ENCODE measurements at places on chromosomes 2 and 18. TPM values are rescaled to one million over a fixed set of nuclear protein-coding genes. Genes with fewer than 3 reads are reported as not detected.

DNA sequence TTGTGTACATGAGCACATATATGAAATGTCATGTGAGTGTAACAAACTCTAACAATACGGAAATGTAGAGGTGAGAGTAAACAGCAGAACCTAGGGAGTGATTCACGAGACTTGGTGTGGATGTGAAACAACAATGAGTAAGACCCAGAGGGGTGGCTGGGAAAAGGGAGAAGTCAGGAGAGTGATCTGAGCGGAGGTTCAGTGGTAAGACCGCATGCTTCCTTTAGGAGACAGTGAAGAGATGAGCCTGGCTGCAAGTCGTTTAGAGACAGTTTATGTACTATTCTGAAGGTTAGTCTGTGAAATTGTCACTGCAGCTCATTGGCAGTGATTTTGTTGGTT lies 150.6 kb downstream of the PRPF40A start:
- H3K27me3 ChIP-seq, result no peaks in the 10 kb centered on the region
- no peak overlapping the region for H3K27ac ChIP-seq
- no peaks in the 10 kb centered on the region for H3K36me3 ChIP-seq
- no peak for DNase-seq

- H3K27me3 ChIP-seq, result no peaks in the 10 kb centered on the region
- H3K36me3 ChIP-seq, result no peaks in the 10 kb centered on the region
- no peak overlapping the region for H3K27ac ChIP-seq
- H3K4me1 ChIP-seq, result no peaks in the 10 kb centered on the region
Observed at GRCh38 chr18:31718386-31718785, 34.0 kb upstream of the B4GALT6 start.

DNA sequence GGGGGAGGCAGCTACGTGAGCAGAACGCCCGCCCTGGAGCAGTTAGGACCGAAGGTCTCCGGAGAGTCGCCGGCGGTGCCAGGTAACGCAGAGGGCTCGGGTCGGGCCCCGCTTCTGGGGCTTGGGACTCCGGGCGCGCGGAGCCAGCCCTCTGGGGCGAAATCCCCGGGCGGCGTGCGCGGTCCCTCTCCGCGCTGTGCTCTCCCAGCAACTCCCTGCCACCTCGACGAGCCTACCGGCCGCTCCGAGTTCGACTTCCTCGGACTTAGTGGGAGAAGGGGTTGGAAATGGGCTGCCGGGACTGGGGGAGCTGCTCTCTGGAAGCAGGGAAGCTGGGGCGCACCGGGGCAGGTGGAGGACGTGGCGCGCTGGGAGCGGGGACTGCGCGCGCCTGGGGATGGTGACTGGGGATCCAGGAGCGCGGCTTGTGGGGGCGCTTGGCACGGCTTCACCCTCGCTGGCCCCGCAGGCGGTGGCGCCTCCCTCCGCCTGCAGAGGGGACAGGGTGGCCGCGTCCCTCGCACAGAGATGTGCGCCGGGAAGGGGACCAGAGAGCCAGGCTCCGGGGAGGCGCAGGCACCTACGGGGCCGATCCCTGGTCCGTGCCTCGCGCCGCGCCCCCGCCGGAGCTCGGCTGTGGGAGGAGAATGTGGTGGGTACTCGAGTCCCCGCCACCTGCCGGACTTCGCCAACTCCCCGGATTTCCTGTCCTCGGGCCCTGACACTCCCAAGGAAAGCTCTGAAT lies 688 bp downstream of the CDH20 start:
- no peak for DNase-seq
- no peaks in the 10 kb centered on the region for H3K36me3 ChIP-seq
- no peak overlapping the region for H3K27ac ChIP-seq
- H3K27me3 ChIP-seq, result peaks cover 49% of the 10 kb centered on the region

DNA sequence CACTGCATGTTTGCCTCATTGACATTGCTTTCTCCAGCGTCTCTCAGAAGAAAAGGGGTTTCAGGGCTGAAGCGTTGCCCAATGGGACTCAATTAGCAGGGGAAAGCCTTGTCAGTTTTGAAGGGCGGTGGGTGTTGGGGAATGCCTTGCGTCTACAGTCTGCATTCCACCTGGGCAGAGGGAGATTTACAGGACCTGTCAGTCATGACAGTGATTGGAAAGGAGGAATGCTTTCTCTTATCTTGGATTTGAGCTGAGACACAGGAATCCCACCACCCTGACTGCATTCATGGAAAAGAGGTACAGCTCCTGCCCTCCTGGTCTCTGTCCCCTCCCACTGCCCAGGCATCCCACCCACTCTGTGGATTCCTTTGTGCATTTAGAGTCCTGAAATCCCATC lies 123.9 kb downstream of the ACKR3 start:
- H3K4me3 ChIP-seq, result no peak overlapping the region
- no peak overlapping the region for H3K27ac ChIP-seq
- H3K27me3 ChIP-seq, result no peaks in the 10 kb centered on the region
- DNase-seq, result no peak
- H3K36me3 ChIP-seq, result no peaks in the 10 kb centered on the region

The NXPH2 gene
- not detected for total RNA-seq

DNA sequence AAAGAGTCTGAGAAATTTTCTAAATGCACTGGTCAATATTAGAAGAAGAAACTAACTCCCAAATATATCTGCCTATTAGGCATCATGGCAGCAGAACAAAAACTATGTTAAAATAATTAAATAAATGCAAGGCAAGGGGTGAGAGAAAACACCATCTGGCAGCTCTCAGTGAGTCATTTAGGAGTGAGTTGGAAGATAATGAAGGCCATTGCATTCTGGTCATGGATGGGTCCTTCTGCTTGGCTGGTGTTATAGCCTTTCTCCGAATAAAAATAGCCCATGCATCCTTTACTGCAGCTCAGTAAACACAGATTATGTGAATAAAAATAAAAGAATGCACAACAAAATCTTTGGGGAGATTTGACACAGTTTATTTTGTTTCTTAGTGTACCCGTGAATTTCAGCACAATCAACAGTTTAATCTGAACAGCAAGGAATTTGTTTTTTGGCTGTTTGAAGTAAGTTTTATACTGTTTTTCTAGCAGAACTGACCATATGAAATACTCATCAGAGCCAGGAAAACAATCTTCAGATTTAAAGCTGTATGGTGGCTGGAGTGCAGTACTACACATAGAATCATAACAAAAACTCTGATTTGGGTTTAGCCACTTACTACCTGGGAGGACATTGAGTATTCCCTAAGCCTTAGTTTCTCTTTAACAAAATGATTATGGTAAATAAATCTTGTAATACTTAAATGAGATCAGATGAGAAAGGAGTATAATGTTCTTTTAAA lies 225.1 kb upstream of the ITGA4 start:
- H3K27ac ChIP-seq, result no peak overlapping the region
- DNase-seq, result no peak
- no peaks in the 10 kb centered on the region for H3K27me3 ChIP-seq
- H3K4me3 ChIP-seq, result no peak overlapping the region
- no peaks in the 10 kb centered on the region for H3K4me1 ChIP-seq

The PXDN gene
- total RNA-seq, result 24.9 TPM

DNA sequence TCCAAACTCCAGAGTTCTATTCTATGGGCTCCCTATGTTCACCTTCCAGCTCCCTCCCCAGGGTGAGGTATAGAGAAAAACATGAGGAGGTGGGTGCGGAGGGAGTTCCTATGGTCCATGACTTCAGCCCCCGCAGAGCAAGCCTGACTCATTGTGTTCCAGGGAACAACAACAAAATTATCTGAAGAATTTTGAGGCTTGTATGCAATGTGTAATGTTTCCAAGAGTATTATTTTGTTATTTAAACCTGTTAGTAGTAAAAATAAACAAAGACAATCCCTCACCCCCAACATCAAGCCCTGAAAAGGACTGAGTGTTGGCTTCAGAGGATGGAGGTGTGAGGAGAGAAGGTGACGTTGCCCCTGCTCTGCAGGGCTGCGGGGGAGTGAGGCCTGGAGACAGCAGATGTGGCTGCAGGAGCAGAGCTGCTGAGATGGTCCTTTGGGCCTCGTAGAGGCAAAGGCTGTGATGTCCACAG lies 29.0 kb downstream of the LAMA3 start:
- H3K4me1 ChIP-seq, result peaks cover 20% of the 10 kb centered on the region
- H3K27ac ChIP-seq, result no peak overlapping the region
- H3K4me3 ChIP-seq, result no peak overlapping the region
- no peaks in the 10 kb centered on the region for H3K36me3 ChIP-seq
- no peaks in the 10 kb centered on the region for H3K27me3 ChIP-seq

The KIAA2012 gene
- 0.18 TPM for total RNA-seq

The UGT1A4 gene
- total RNA-seq, result 6.7 TPM

- H3K4me3 ChIP-seq, result no peak overlapping the region
- H3K4me1 ChIP-seq, result no peaks in the 10 kb centered on the region
- H3K27ac ChIP-seq, result no peak overlapping the region
Observed at GRCh38 chr2:206937555-206937954, 1.8 kb upstream of the CPO start.

DNA sequence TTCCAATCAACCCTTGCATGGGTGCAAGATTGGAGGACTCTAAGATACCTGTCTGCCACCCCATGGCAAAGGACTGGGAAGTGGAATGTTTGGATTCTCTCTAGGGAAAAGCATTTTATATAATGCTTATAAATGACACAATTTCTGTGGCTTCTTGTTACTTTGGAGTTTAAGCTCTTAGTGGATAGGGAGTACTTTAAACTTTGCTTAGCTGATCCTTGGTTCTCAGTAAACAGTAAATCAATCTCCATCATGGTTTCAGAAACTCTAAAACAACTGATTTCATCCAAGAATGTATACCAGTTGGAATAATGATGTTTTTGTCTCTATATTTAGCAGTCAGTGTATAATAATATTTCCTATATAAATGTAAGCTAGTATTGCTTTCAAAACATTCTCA lies 14.1 kb upstream of the FAM228A start:
- no peak overlapping the region for H3K4me3 ChIP-seq
- no peak overlapping the region for H3K27ac ChIP-seq
- H3K27me3 ChIP-seq, result no peaks in the 10 kb centered on the region
- peaks cover 12% of the 10 kb centered on the region for H3K36me3 ChIP-seq
- no peaks in the 10 kb centered on the region for H3K4me1 ChIP-seq

The HEATR5B gene
- total RNA-seq, result 24.8 TPM

The PID1 gene
- 17.7 TPM for total RNA-seq

DNA sequence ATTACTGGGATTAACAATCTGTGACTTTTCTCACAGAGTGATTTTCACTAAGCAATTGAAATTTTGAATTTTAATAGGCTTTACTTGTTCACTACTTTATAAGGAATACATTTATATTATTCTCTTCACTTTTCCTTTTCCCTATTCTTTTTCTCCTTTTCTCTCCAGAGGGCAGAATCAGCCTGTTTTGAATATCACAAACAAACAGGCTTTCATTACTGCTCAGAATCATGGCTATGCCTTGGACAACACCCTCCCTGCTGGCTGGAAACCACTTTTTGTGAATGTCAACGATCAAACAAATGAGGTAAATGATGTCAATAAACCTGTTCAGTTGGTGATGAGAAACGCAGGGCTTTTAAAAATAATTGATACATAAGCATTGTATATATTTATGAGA lies 35.3 kb downstream of the CPS1 start:
- H3K4me3 ChIP-seq, result no peak overlapping the region
- no peak for DNase-seq
- no peaks in the 10 kb centered on the region for H3K4me1 ChIP-seq
- no peak overlapping the region for H3K27ac ChIP-seq

DNA sequence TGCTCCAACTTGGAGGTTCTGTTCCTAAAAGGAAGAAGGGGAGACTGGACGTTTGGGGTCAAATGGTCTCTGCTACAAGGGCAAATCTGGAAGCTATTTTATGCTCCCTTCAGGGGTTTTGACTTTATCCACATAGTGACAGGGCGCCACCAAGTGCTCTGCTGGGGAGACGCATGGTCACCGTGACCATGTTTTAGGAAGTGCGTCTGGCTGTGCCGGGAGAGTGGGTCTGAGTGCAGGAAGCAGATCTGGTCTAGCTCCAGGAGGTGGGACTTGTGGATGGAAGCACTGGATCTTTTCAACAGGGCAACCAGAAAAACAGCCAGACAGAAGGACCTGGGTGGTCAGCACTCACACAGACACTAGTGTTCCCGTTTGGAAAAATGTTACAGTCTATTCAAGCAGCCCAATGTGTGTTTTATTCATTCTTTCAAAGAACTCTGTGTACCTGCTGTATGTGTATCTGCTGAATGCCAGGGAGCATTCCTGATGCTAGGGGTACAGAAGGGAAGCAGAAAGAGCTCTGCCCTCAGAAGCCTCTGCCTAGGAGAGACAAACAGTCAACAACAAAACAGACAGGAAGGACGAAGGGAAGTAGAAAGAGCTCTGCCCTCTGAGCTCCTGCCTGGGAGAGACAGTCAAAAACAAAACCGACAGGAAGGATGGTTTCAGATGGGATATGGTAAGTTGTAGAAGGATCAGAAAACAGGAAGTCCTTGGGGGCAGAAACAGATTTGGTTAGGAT lies 14.3 kb downstream of the IMPA2 start:
- H3K4me3 ChIP-seq, result no peak overlapping the region
- peak; percentile 85 for DNase-seq
- peaks cover 73% of the 10 kb centered on the region for H3K4me1 ChIP-seq
- H3K27me3 ChIP-seq, result no peaks in the 10 kb centered on the region
- peaks cover 9% of the 10 kb centered on the region for H3K36me3 ChIP-seq

GRCh38 chr2:156666130-156666785 lies 230.1 kb downstream of the GPD2 start:
- H3K27ac ChIP-seq, result no peak overlapping the region
- no peaks in the 10 kb centered on the region for H3K4me1 ChIP-seq
- H3K36me3 ChIP-seq, result no peaks in the 10 kb centered on the region
